Mucosa of gallbladder (tissue), 1 donor: ENCODE measurements at places on chromosomes 6 and 20. TPM values are rescaled to one million over a fixed set of nuclear protein-coding genes. Genes with fewer than 3 reads are reported as not detected.

- DNase-seq = no peak
Observed at GRCh38 chr20:49925901-49926454, 10.2 kb upstream of the RNF114 start.

- DNase-seq = peak; percentile 25
Observed at GRCh38 chr20:40265825-40266533, 423.1 kb downstream of the MAFB start.

- no peak for DNase-seq
Observed at GRCh38 chr6:107976155-107976783, 18.3 kb upstream of the SEC63 start.

DNA sequence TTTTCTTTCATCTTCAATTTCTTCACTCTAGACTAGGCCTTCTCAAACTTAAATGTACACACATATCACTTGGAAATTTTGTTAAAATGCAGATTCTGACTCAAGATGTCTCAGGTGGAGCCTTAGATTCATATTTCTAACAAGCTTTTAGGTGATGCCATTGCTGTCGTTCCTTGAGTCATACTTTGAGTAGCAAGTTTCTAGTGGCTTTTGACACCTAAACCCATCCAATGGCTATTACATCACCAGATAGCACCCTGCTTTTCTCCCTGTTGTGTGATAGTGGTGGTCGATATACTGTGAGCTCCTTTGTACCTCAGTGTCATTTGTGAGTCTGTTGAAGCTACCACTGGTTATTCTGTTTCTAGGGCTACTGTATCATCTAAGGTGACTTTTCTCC lies 34.8 kb upstream of the BAG2 start:
- no peak for DNase-seq

GRCh38 chr20:4076671-4077070 lies 61.3 kb upstream of the RNF24 start:
- DNase-seq = no peak

FAM162B gene
- 2.7 TPM for total RNA-seq

DNA sequence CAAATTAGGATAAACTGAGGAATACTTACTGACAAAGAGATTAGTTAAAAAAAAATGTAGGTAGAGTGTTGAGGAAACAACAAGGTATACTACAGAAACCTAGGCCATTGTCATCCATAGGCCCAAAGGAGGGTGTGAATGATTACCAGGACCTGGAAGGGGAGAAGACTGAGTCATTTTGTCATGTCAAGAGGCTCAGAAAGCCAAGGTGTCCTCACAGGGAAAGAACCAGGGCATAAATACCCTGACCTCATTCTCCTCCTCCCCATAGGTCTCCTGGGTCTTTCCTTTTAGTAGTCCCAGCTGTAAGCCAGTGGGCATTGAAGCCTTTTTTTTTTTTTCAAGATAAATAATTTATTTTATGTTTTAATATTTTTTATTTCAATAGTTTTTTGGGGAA lies 582.1 kb upstream of the JAG1 start:
- DNase-seq = no peak

PHACTR1 gene
- total RNA-seq = 14.6 TPM

DNA sequence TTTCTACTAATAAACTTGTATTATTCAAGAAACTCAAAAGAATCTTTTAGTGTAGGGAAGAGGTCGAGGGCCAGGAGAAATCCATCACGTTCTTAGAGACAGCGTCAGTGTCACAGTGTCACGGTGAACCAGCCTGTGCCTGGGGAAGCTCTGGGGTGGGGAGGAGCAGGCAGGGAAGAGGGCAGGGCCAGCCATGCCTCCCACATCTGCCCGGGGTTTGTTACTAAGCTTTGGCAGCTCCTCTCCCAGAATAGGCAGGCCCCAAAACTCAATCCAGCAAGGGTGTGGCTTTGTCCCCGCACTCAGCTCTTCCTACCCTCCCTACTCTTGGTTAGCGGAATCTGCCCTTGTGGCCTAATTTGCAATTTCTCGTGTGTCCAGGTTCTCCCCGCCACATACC lies 72.9 kb downstream of the TCP11 start:
- no peak for DNase-seq

GRCh38 chr6:135212020-135212806 lies 31.1 kb downstream of the MYB start:
- DNase-seq = no peak

- DNase-seq = no peak
Observed at GRCh38 chr20:63509088-63509564, 10.2 kb upstream of the EEF1A2 start.

DNA sequence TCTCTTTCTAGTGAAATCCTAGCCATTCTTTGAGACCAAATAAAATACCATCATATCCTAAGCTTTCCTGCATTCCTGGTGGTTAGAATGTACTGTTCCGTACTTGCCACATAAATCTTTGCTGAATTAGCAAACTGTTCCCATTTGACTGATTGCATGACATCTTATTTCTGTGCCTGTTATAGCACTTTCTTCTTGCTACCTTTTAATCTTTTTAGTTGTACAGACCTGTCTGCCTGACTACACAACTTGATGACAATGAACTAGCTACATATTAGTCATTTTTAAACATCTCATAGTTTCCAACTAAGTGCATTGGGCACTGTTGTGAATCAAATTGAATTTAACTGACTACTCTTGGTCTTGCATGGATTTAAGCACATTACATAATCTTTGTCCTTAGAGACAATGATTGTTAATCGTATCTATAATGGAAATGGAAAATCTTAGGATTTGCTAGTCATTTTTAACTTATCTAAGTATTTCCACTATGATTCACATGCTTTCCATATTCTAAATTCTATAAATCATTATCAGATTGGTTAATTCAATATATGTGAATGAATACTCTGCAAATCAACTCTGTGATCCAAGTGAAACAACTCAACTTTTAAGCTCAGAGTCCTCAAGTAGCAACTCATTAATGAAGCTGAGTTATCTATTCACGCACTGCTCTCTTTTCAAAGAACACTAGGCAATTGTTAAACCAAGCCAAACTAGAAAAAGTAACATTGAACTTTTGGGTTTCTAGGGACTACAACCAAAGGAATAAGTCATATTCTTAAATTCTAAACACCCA lies 109.0 kb downstream of the TNFRSF21 start:
- DNase-seq = no peak

PRR18 gene
- not detected for total RNA-seq

LY86 gene
- 7.0 TPM for total RNA-seq

ELOVL2 gene
- total RNA-seq = 0.81 TPM

GRCh38 chr6:150622941-150623874 lies 23.5 kb downstream of the PLEKHG1 start:
- DNase-seq = no peak

CDK5RAP1 gene
- 18.7 TPM for total RNA-seq

GRCh38 chr6:143098054-143098671 lies 37.5 kb downstream of the AIG1 start:
- no peak for DNase-seq

DNA sequence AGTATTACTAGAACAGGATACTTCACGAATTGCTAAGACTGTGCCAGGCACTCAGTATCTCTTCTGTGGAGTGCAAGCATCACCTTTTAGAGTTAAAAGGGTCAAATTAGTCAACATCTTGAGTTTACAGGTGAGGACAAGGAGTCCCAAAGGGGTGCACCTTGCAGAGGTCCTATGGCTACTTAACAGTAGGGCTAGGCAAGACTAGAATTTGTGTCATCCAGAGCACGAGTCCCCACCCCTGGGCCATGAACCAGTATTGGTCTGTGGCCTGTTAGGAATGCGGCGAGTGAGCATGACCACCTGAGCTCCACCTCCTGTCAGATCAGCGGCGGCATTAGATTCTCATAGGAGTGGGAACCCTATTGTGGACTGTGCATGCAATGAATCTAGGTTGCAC lies 10.5 kb upstream of the DSTN start:
- no peak for DNase-seq
